ENCODE measurements at places on chromosomes 4 and X.

- no peak for DNase-seq
These were observed 850.1 kb downstream of the TRIML1 start for GRCh38 chr4:188989371-188989770.

DNA sequence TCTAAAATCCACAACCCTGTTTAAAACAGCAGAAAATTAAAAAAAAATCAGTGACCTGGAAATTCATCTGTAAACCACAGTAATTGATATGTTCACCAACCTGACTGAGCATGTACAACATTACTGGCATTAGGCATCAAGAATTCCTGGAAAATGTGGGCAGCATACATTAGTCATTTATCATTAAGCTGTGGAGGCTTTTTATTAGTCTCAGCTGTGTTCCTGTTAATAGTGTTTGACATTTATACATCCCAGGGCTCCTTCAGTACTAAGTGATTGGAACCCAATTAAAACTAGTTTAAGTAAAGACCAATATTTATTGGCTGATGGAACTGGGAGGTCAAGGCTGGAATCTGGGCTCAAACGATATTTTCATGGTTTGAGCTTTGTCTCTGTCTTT lies 227.3 kb upstream of the GIMD1 start:
- DNase-seq, result no peak

DNA sequence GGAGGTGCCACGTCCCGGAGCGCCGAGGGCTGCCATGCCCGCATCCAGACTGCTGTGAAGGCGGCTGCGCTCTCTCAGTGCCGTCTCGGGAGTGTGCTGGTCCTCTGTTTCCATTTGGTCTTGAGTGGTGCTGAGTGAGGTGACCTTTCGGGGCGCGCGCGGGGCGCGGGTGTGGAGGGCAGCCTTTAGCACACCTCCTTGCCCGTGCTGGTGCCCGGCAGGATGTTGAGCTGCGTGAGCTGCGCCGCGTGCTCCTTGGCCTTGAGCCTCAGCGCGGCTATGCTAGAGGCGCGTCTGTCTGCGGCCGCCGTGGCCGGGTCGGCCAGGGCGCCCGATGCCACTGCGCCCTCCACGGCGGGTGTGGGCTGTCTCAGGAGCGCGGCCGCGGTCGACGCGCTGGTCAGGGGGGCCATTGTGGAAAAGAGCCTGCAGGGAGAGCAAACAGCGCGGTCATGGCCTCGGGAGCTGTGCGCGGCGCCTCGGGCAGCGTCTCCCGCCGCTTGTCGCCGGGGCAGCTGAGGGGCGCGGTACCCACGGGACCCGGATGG lies 11.2 kb downstream of the ARX start:
- no peak for DNase-seq

- no peak for DNase-seq
These were observed 72.8 kb upstream of the MTNR1A start for GRCh38 chr4:186628058-186628711.

DNA sequence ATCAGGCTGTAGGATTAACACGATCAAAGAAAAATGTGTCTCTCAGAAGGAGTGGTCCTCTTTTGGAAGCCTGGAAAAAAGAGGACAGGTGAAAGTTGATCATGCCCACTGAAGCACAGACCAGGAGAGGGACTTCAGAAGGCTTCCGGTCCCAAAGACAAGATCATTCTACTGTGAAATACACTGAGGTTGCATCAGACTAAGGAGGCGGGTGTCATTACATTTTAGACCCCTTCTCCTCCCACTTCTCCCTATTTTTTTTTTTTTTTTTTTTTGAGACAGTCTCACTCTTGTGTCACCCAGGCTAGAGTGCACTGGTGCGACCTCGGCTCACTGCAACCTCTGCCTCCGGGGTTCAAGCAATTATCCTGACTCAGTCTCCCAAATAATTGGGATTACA lies 67.5 kb downstream of the RBM47 start:
- DNase-seq, result no peak

- no peak for DNase-seq
These were observed 1.4 kb upstream of the ZFX start for GRCh38 chrX:24148121-24148520.

DNA sequence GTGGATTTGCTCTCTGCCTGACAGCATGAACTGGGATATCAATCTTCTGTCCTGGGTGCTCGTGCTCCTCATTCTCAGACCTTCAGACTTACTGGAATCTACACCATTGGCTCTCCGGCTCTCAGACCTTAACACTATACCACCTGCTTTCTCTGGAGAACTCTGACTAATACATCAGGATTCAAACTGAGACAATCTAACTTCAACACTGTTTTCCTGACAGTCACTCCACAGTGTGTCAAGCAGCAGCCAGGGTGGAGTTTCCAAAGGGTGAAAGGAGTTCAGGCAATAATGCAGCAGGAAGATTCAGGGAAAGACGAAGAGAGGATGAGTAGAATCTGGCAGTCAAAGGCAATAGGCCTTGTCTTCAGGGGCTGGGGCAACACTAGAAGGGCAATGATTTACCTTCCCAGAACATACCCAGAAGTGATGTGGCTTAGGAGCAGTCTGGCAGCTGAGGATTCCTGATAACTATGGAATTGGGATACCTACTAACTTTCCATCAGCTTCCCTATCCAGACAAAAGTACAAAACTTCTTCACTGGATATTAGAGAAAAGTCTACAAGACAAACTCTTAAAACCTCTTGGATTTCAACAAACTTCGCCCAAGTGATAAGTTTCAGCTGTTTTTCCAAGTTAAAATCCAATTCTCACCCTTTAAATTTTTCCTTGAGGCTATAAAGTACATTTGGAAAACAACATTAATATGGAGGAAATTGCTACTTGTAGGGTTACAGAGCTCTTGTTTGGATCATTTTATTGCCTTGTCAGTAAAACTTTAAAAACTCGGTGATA lies 58.4 kb upstream of the SLIT2 start:
- DNase-seq, result no peak
